Uterus (tissue), 4 donors: ENCODE measurements at places on chromosomes 1 and 21.

GRCh38 chr1:112762541-112763500 is 47.7 kb upstream of the PPM1J start:
- no peak for DNase-seq

- no peak for DNase-seq
These were observed 3.0 kb downstream of the NFIA start for GRCh38 chr1:61085206-61085982.

DNA sequence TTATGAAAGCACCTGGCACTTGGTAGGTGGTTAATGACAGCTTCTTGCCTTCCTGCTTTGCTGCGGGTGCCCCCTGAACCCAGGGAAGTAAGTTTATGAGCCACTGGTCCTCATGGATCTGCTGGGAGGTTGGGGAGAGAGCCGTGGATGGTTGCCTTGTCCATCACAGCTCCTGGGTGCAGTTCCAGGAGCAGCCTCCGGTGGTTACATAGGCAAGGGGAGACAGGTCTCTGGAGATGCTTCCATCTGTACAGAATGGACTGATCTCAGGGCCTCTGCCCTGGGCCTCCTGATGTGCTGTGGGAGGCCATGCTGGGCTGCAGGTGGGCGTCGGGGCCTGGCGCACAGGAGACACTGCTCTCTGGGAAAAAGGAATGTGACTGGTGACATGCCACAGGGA is 31.6 kb upstream of the ARHGEF10L start:
- no peak for DNase-seq

DNA sequence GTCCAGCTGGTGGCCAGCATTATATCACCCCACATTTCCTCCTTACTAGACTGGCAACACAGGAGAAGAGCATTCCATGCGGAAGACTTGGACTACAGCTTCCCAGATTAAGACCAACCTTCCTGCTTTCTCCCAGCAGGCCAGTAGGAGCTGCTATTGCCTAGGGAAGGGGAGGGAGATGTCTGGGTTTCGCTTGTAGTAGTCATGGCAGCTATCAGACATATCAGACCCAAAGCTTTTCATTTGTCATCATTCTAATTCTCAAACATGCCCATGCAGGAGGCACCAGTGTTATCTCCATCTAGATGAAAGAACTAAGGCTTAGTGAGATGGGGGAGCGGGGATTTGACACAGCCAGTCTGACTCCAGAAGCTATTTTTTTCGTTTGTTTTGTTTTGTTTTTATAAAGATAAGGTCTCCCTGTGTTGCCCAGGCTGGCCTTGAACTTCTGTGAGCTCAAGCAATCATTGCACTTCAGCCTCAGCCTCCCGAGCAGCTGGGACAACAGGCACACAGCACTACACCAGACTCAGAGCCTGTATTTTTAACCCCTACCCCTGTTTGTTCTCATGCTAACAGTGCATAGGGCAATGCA is 4.5 kb downstream of the PLA2G2A start:
- DNase-seq: no peak

- DNase-seq: no peak
These were observed 185.8 kb downstream of the NRIP1 start for GRCh38 chr21:14878971-14879370.

DNA sequence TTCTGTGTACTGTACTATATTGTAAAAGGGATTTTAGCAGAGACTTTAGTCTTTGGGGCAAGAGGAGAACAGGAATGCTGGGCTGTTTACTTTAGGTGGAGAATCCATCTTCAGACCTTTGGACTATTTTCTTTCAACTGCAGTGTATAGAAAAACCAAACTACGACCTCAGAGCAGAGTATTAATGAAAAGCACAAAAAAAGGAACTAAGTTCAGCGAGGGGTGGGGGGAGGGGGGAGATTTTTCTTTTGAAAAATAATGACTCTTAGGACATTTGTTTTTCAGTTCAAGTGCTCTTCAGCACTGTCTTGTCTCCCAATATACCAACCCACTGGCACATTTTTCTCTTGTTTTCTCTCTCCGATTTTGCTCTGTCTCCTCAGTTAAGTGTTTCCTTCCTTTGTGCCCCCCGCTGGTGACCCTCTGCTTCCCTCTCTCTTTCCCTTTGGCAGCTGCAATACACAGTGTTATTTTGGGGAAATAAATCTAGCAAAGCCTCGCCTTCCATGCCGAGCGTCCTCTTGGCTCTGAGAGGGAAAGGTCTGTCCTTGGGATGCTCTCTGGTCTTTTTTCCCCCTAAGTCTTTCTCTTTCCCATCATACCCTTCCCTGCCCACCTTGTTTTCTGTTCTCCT is 44.8 kb downstream of the ACP6 start:
- no peak for DNase-seq
